Activated CD8-positive, alpha-beta T cell treated with anti-CD3 and anti-CD28 coated beads for 36 hours (primary cell): ENCODE measurements at places on chromosomes 4 and X. TPM values are rescaled to one million over a fixed set of nuclear protein-coding genes. Genes with fewer than 3 reads are reported as not detected.

The STPG2 gene
- 0.16 TPM for total RNA-seq

The UGT2B28 gene
- not detected for total RNA-seq

The PPEF2 gene
- total RNA-seq = 0.25 TPM

The SPANXN4 gene
- total RNA-seq = not detected

The ANOS1 gene
- total RNA-seq = 0.04 TPM

The IL9R gene
- total RNA-seq = 3.8 TPM
